ENCODE measurements at places on chromosomes 16 and 17.

DNA sequence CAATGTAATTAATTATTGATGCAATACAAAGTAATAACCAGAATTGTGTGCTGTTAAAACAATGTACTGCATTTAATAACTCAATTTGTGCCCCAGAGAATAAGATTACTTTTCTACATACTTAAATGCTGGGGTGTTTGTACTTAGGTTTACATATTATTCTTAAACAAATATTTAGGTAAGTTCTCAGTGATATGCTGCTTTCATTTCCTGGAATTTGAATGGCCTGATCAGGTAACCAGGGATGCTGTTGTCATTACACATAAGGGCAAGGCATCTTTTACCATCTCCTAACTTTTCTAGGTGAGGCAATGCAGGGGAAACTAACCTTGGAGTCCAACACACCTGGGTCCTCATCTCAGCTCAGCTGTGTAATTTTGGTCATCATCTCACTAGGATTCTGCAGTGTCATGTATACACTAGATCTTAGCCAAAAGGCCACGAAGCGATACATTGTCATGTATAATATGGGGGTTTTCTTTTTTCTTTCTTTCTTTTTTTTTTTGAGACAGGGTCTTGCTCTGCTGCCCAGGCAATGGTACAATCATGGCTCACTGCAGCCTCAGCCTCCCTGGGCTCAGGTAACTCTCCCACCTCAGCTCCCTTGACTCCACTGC lies 45.2 kb downstream of the MYO1D start:
- DNase-seq = no peak

- peak; percentile 23 for DNase-seq
Observed at GRCh38 chr17:44779211-44780025, 20.6 kb downstream of the ADAM11 start.

GRCh38 chr17:40415390-40415789 lies 2.3 kb downstream of the TOP2A start:
- DNase-seq = no peak

- DNase-seq = no peak
Observed at GRCh38 chr16:11093572-11094074, 149.3 kb downstream of the CLEC16A start.

- DNase-seq = no peak
Observed at GRCh38 chr16:83245061-83245460, 562.7 kb upstream of the HSBP1 start.

GRCh38 chr16:66271074-66272060 lies 95.1 kb upstream of the CDH5 start:
- no peak for DNase-seq

DNA sequence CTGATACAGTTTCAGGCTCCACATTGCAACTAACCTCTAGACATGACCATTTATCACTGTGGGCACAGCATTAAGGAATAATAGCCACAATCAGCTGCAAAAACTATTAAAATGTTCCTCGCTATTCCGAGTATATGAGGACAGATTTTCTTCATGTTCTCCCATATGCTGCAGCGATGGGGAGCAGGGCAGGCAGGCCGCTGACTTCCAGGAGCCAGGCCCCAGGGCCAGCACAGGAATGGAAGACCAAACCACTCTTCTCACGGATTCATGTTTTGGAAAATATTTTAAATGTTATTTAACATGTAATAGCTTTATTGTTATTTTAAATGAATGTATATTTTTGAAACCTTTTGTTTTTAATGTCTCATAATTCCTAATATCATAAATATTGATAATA lies 43.8 kb upstream of the ENDOV start:
- DNase-seq = no peak

GRCh38 chr17:17880577-17881196 lies 43.9 kb upstream of the SREBF1 start:
- no peak for DNase-seq

- DNase-seq = no peak
Observed at GRCh38 chr17:6701719-6702118, 11.4 kb downstream of the SLC13A5 start.

- DNase-seq = no peak
Observed at GRCh38 chr17:78694805-78695531, 87.1 kb downstream of the CYTH1 start.

DNA sequence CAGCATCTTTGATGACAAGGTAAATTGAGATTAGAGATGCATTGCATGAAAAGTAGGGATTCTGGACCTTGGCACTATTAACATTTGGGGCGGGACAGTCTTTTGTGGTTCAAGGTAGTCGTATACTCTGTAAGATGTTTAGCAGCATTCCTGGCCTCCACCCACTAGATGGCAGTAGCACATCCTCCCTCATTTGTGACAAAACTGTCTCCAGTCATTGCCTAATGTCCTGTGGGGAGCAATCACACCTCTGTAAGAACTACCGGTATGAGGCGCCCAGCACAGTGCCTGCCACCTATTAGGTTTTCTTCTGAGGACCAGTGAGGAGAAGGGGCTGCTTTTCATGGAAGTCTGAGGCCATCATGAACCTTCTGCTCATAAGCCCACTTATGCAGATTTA lies 180.8 kb downstream of the RBFOX1 start:
- no peak for DNase-seq

DNA sequence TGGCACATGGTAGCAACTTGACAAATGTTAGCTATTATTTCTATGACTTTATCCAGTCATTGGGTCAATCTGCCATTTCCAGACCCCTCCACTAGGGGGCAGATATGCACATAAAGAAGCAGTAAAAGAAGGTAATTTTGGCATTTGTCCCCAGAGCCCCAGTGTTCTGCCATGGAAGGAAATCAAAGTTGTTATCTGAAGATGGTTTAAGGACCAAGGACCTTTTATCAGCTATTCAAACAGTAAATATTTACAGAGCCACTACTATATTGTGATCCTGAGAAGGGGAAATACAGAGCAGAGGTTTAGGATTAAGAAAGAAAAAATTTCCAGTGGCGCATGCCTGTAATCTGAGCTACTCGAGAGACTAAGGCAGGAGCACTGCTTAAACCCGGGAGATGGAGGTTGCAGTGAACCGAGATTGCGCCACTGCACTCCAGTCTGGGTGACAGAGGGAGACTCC lies 20.0 kb downstream of the TRAF4 start:
- peak; percentile 25 for DNase-seq

DNA sequence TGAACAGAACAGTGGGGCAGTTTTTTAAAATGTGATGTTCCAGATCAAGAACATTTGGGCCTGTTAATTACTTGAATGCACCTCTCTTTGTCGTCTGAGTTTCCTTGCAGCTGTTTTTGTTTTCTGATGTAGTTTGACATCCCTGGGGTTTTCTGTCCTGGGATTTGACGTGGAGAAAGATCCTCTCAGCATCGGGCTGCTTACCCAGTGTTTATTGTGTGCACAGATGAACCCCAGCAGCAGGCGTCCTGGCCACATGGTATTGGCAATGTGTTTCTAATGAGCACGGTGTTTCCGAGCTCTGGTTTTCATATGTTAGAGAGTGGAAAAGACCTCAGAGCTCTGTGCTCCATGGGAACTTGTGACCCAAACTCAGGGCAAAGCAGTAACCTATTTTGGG lies 191.1 kb upstream of the IRX3 start:
- no peak for DNase-seq

DNA sequence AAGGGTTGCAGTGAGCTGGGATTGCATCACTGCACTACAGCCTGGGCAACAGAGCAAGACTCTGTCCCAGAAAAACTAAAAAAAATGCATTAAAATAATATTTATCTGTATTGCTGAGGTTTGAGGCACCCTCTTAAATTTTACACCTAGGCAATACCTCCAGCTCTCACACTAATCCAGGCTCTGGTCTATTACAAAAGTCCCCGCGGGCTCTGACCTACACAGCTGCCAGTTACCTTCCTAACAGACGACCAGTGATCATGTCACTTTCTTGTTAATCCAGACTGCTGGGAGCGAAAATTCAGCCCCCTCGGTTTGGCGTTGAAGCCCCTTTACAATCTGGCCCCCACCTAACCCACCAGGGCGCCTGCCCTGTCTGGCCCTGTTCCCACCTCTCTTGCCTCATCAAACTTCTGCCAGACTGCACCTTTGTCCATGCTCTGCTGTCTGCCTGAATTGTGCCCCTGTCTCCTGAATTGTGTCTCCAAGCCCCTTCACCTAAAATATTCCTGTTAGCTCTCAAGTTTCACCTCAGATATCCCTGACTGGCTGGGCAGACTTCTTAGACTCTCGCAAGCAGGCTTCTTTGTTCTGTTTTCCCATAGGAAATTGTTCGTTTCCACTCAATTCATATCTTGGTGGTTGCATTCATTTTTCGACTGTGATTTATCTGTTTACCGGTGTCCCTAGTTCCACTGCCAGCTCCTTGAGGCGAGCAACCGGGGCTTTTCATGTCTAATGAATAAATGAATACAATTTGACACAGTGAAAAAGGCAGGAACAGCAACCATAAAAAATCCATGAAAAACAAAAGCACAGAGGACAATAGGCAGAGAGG lies 65.9 kb downstream of the PITPNC1 start:
- DNase-seq = no peak

GRCh38 chr17:11899537-11899942 lies 97.7 kb downstream of the ZNF18 start:
- no peak for DNase-seq

- no peak for DNase-seq
Observed at GRCh38 chr16:74749291-74750055, 25.1 kb downstream of the FA2H start.

GRCh38 chr17:6559753-6560215 lies 3.4 kb upstream of the PITPNM3 start:
- DNase-seq = no peak
